ENCODE measurements at places on chromosomes 5 and 9.

DNA sequence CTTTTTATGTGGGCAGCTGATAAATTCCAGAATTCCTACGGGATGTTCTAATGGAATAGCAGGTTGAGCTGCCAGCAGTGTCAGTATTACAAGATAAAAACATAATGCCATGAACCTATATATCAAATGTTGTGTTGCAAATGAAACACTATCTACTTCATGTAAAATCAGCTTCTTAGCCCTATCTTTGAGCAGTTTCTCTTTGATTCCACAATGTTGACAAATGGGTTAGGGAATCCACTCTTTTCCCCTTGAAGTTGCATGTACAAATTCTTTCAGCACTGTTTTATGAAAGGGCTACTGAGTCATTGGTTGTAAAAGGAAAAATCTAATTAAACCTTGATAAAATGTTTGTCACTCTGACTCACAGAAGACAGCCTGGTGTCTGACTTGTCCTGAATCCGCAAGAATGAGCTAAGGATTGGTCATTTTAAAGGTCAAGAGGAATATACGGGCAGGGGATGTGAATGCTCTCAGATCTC is 950.6 kb upstream of the NUDT12 start:
- DNase-seq = peak; percentile 51

- DNase-seq = no peak
Measured at GRCh38 chr5:127867022-127867783, 164.0 kb downstream of the CCDC192 start.

DNA sequence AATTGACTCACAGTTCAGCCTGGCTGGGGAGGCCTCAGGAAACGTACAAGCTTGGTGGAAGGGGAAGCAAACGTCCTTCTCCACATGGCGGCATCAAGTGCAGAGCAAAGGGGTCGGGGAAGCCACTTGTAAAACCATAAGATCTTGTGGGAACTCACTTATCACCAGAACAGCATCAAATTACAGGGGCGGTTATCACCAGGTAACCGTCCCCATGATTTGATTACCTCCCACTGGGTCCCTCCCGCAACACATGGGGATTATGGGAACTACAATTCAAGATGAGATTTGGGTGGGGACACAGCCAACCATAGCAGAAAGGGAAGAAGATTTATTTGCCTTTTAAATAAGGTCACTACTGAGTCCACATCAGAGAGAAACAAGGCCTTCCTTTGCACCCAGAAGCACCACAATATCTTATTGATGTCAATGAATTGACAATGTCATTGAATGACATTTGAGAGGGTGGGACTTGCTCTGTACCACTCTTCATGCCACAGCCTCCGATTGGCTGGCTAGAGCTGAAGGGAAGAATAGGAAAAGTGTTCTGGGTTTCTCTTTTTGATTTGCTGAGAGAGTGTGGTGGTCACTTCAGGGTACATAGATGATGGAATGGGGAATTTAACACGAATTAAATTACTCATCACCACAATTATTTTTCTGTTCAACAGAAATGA is 11.0 kb downstream of the SKP2 start:
- no peak for DNase-seq

DNA sequence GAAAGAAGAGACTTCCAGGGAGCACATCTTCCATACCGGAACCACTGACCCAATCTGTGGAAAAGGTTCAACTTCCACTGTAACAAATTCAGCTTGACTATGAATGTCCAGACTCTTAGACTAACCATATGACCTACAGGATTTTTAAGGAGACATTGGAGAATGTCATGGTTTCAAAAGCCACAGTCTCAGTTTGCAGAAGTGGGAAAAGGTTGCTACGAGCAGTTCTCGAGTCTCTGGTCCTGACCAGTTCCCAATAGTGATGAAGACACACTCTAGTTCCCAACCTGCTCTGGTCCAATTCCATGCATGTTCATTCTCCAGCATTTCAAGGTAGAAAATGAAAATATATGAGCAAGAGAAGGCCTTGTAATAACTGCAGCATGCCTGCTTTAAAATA is 158.0 kb downstream of the MAPKAP1 start:
- no peak for DNase-seq

- no peak for DNase-seq
Measured at GRCh38 chr9:72809586-72809985, 143.3 kb downstream of the ALDH1A1 start.

DNA sequence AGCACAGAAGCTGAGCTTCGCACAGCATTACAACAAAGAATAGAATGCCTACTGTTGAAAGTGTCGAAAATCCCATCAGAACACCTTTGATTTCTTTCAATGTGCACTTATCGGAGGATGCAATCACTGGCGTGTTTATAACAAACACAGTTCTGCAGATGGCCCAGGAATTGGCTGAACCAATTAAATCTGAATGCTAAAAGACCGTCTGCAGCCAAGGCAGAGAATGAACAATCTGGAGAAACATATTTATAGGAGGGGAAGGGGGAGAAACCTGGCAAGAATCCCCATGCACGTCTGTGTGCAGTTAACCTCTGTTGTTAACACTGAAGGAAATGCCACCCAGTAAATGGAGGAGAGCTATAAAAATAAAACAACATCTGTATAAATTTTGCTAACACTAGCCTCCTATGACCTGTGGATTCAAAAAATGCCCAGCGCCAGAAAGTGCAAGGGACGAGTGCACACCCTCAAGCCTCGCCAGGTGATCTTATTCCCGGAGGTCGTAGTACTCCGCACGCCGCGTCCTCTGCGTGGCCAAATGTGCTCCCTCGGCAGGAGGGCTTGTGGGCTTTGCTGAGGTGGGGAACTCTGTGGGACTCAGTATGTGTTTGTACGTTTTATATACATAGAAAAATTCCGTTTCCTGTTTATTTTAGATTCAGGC is 56.8 kb downstream of the PTCH1 start:
- DNase-seq = no peak

GRCh38 chr9:3205421-3206095 is 320.2 kb downstream of the RFX3 start:
- no peak for DNase-seq

- DNase-seq = no peak
Measured at GRCh38 chr9:105039175-105039799, 111.3 kb upstream of the ABCA1 start.

DNA sequence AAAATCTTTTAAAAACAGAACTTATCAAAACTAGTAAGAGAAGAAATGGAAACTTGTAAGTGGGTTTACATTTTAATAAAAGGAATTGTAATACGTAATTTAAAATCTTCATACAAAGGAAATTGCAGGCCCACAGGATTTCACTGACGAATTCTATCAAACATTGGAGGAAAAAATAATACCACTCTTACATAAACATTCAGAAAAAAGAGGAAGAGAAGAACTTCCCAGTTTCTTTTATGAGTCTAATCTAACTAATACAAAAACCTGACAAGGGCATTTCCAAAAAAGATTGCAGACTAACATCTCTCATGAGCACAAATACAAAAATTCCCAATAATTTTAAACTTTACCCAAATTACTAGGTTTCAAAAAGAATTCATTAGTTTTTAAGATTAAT is 149.0 kb downstream of the RANBP17 start:
- no peak for DNase-seq

GRCh38 chr5:15383469-15383868 is 116.5 kb upstream of the FBXL7 start:
- DNase-seq = no peak

GRCh38 chr9:125617087-125617486 is 89.9 kb downstream of the MAPKAP1 start:
- DNase-seq = no peak

All from GM04504 (cell line).